Activated T-helper 9 cell treated with anti-CD3 and anti-CD28 coated beads, Interleukin-2, amount 50 U/mL, for 16 hours (primary cell): ENCODE measurements at places on chromosomes 6 and 20.

DNA sequence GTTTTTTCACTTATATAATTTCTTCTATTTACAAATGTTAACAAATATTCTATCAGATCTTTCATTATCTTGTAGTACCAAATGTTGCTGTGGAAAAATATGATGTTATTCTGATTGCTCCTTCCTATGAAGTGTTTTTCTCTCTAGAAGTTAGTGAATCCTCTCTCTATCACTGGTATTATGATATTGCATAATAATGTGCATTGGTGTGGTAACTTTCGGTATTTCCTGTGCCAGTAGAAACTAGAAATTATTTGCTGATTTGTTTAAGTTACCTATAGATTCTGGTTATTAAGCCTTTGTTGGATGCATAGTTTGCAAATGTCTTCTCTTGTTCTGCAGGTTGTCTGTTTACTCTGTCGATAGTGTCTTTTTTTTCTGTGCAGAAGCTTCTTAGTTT is 342.5 kb downstream of the CENPW start:
- DNase-seq, result no peak

- no peak for DNase-seq
Observed at GRCh38 chr6:24696097-24696496, 22.9 kb downstream of the C6orf62 start.

DNA sequence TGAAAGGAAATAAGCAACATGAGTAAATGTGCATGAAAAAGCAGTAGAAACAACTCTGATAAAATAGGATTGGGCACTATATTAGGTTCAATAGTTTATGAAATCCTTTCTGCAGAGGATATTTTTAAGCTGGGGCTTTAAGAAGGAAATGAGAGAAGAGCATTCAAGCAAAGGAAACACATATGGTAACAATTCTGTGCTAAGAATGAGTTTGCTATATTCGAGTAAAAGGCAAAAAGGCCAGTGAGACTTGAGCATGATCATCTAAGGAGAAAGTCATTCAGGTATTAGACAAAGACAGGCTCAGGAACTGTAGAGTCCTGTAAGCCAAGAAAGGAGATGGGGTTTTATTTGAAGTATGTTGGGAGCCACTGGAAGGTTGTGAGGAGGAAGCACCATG is 387.1 kb upstream of the FLRT3 start:
- no peak for DNase-seq

- DNase-seq, result no peak
Observed at GRCh38 chr6:44548319-44548718, 160.8 kb downstream of the CDC5L start.

- DNase-seq, result no peak
Observed at GRCh38 chr6:138787138-138787537, 8.7 kb upstream of the ECT2L start.

GRCh38 chr6:125987026-125987617 is 782 bp downstream of the TRMT11 start:
- no peak for DNase-seq

DNA sequence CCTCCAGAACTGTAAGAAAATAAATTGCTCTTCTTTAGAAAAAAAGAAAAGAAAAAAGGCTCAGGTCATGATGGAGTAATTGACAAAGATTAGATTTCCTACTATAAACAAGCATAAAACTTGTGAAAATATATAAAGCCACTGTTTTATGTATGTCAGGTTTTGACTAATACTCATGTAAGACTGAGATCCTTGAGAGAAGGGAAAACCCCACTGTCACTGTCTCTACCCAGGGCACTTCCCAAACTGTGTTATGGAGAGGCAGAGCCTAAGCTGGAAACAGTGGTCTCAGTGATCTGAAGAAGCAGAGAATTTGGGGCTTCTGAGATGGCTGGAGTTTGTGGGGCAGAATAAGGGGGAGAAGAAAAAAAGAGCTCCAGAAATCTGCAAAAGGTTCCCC is 7.6 kb downstream of the ACAT2 start:
- DNase-seq, result no peak

GRCh38 chr20:22403632-22404361 is 180.6 kb downstream of the FOXA2 start:
- no peak for DNase-seq

DNA sequence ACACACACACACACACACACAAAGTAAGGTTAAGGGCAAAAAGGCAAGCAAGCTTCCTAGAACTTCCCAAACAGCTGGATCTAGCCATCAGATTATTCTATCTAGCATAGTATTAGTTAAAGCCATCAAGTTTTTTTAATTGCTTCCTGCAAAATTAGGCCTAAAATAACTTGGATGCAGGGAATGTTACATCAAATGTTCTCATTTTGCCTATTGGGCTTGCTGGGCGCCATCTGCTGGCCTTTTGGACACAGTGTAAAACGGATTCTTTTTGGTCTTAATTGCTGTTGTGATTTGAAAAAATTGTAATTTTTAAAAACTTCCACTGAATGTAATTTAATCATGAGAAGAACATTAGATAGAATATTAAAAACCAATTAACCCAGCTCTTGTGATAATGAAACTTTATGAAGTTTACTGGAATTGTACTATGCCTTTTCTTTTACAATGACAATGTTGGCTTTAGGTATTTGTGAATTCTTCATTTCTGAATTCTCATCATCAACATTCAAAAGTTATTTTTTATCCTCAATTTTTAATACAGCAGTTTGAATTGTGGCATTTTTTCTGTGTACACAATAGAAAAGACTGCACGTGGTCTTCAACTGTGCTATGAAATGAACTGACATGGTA is 6.8 kb downstream of the MKKS start:
- DNase-seq, result peak; percentile 26

- DNase-seq, result no peak
Observed at GRCh38 chr20:33183312-33183711, 15.4 kb downstream of the BPIFA2 start.

DNA sequence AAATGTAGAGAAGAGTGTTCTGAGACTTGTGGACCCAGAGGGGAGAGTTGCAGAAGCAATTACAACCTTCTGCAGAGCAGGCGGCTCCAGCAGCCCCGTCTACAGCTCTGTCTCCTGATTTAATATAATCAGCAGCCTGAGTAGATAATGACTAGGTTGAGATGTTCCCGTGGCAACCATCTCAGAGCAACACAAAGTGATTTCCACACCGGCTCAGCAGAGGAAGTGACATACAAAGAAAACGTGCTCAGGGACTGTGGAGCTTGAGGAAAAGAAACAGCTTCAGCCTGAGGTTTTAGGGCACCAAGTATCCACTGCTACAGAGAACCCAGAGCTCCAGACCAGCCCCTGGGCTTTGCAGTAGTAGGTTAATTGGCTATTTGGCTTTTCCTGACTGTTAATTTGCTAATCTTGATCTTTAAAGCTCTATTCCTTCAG is 136.4 kb downstream of the MTFR2 start:
- no peak for DNase-seq

DNA sequence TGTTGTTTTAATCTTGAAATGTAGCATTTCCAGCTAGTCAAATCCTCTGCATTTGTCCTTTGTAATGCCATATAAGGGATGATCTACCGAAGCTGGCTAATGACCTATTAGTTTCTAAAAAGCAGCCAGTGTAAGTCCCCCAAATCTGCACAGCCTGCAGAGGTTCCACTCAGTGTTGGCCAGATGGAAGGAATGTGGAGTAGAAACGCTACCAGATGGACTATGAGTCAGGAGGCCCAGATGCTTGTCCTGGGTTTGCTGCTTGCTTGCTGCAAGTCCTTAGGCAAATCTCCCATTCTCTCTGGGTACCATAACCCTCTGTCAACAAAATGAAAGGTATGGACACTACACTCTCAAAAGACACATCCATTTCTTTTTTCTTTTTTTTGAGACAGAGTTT is 149.8 kb downstream of the BTBD9 start:
- DNase-seq, result no peak

- DNase-seq, result no peak
Observed at GRCh38 chr6:97703661-97704060, 420.6 kb upstream of the MMS22L start.

- no peak for DNase-seq
Observed at GRCh38 chr6:12381587-12381986, 91.4 kb downstream of the EDN1 start.

DNA sequence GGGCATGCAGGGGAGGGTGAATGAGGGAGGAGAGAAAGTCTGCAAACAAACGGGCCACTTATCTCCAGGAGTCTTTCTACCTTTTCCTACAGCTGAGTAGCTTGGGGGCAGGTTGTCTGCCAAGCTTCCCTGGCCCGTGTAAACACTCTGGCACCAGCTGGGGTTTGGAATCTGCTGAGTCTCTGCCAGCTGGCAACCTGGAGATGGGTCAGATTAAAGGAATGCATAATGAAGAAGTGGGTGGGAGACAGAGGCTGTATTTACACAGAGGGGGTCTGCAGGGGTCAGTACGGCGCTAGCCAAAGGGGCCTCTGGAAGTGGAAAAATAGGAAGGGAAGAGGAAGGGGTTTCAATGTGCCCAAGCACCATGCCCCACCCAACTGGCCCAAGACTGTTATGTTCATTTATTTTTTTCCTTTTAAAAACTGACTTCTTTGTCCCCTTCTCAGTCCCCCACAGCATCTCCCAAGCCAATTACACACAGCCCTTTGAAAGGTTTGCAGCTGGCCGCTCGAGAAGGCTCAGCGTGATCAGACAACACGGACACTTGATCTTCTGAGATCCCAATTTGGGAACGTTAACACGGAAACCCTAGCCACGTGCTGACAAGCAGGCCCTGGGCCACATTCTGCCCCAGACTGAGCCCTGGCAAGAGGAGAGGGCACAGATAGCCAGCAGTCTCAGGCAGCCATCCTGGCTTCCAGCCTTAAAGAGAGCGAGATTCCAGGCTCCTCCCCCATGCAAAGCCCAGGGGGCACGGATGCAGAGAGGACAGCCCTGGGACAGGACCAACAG is 25.2 kb downstream of the TRAM2 start:
- no peak for DNase-seq

DNA sequence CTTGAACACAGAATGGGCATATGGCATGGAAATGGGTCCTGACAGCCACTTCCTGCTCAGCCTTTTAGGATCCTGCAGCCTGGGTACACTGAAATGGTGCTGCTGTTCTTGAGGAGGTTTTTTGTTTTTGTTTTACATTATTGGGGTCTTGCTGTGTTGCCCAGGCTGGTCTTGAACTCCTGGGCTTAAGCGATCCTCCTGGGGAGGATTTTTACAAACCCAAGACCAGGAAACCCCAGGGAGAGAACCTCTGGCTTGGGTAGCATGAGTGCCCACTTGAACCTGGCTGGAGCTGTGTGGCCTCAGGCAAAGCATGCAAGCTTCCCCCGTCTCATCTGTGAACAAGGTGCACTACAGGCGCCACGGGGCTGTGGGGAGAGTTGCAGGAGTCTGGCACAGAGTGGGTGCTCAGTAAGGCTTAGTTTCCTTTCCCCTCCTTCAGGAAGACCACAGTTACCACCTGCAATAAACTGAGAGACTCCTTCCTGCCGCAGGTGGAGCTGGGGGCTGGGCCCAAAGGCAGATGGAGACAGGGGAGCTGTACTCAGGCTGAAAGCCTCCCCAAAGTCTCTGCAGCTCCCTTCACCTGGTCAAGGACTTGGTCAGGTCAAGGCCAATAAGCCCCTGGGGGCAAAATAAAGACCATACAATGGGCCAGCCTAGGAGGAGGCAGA is 1.8 kb downstream of the SLA2 start:
- peak; percentile 39 for DNase-seq

DNA sequence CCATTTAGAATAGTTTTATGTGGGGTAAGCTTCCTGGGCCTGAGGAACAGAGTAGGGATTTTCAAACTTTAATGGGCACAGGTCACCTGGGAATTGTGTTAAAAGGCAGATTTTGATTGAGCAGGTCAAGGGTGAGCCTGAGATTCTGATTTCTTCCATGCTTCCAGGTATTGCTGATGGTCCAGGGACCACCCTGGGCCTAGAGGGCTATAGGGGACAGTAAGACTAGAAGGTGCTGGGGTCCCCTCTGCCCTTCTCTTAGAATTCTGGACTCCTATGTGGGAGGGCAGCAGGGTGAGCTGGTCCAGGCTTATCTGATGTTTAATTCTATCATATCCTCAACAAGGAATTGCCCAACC is 2.6 kb downstream of the DDR1 start:
- no peak for DNase-seq

- no peak for DNase-seq
Observed at GRCh38 chr20:60480950-60481742, 522.9 kb downstream of the CDH26 start.

- DNase-seq, result no peak
Observed at GRCh38 chr20:63215101-63216040, 560 bp downstream of the YTHDF1 start.

DNA sequence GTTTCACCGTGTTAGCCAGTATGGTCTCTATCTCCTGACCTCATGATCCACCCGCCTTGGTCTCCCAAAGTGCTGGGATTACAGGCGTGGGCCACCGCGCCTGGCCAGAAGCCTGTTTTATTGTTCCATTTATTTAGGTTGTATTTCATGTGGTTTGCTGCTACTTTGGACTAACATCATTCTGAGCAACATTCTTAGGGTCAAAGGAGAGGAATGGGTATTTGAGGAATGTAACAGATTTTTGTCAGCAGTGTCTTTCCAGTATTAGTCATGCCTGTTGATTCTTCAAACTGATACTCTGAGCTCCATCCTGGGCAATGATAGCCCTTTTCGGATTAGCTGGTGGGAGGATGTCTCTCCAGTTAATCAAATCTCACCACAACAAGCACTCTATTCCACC is 213.0 kb upstream of the CITED2 start:
- DNase-seq, result no peak

GRCh38 chr20:57967364-57967763 is 257.5 kb upstream of the PMEPA1 start:
- DNase-seq, result no peak

DNA sequence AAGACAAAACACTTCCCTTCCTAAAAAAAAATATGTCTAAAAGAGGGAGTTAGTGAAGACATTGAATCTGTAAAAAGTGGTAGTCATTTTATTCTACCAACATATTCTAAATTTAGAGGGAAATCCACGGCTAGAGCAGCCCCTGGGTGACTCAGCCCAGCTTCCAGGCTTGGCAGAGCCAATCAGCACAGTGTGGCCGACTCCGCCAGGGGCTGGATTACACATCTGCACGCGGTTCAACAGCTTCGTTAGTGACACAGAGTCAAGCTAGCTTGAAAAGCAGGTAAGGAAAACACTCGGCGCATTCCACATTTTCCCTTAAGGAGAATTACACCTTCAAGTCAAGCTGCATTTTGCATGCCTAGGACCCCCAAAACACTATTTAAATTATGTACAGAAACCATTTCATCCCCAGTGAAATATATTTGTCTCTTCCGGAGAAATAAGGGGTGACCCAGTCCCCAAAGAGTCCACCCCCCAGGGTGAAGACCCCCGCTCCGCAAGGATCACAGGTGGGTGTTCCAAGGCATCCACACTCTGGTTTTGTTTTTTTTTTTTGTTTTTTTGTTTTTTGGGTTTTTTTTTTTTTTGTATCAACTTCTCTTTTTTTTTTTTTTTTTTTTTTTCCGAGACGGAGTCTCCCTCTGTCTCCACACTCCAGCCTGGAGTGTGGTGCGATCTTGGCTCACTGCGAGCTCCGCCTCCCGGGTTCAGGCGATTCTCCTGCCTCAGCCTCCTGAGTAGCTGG is 58.4 kb upstream of the ARID1B start:
- DNase-seq, result no peak

- no peak for DNase-seq
Observed at GRCh38 chr6:3913958-3914337, 64.8 kb downstream of the FAM50B start.
